Activated CD4-positive, alpha-beta T cell treated with anti-CD3 and anti-CD28 coated beads for 1 hour (primary cell): ENCODE measurements at places on chromosomes 3 and 15.
A peak's percentile ranks its signal among the peaks of the same experiment; 100 is the strongest.

DNA sequence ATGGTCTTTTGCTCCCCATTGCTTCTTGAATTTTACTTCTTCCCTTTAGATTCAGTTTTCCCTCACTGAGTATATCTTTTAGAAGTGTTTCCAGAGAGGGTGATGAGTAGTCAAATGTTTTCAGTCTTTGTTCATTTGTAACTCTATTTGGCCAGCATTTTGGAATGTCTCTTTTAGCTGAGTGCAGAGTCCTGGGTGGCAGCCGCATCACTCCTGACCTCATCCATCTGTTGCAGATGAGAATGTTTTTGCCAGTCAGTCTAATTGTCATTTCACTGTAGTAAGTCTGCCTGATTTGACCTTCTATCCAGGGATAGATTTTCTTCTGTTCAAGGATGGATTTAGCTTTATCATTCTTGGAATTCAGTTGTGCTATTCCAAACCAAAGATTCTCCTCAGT, 7.3 kb downstream of the SRPRB start:
- no peak for DNase-seq

GRCh38 chr3:112557976-112558375, 3.8 kb downstream of the ATG3 start:
- no peak for DNase-seq

GRCh38 chr3:122794779-122795673, at the start of gene SLC49A4:
SLC49A4 (plus strand) TSS chr3:122795069; CDS start chr3:122795193, 124 bp downstream.
- DNase-seq = peak; percentile 45

DNA sequence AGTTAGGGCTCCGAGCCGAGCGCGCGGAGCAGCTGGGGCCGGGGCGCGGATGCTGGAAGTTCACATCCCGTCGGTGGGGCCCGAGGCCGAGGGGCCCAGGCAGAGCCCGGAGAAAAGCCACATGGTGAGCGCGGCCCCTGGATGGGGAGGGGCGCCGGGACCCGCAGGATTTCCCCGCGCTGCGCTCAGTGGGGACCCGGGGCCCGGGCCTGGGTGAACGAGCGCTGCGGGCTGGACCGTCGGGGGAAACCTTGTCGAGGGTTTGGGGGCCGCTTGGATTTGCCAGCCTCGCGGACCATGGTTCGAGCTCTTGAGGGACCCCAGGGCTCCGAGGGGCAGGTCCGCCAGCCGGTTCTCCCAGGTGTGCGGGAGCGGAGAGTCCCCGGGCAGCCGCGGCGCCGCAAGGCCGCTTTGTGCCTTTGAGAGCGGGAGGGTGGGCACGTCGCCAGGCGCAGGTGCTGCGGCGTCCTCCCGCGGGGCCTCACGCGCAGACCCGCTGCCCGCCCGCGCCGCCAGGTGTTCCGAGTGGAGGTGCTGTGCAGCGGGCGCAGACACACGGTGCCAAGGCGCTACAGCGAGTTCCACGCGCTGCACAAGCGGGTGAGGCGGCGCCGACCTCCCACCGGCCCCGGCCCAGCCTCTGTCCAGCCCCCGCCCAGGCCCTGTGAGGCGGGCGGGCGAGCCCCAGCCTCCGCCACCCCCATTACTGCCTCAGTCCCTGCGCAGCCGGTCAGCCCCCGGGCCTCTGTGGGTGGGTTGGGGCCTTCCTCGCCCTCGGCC, at the start of gene SNX22:
TSS of gene SNX22 (plus strand) at position 5 of the 780 bp plus-strand sequence. CDS start at position 50, 45 bp downstream.
- no peak for DNase-seq

GRCh38 chr15:100779331-100780207, 100.1 kb upstream of the ALDH1A3 start:
- no peak for DNase-seq

DNA sequence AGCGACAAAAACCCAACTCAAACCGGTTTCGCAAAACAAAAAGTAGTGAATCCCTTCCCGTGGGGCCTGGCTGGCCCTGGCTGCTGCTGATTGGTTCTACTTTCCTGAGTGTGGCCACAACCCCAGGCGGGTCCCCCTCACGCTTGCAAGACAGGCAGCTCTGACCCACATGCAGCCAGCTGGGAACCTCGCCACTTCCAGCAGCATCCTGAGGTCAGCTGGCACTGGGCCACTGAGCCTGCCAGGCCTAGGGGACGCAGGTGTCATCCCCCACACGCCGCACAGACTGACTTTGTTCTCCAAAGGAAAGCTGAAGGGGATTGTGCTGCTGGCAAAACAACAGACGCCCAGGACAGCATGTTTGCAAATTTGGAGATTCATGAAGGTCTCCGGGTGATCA, 111.1 kb downstream of the TPRA1 start:
- DNase-seq = no peak

- DNase-seq = no peak
These were observed 257.9 kb downstream of the UACA start for GRCh38 chr15:70505411-70505919.

DNA sequence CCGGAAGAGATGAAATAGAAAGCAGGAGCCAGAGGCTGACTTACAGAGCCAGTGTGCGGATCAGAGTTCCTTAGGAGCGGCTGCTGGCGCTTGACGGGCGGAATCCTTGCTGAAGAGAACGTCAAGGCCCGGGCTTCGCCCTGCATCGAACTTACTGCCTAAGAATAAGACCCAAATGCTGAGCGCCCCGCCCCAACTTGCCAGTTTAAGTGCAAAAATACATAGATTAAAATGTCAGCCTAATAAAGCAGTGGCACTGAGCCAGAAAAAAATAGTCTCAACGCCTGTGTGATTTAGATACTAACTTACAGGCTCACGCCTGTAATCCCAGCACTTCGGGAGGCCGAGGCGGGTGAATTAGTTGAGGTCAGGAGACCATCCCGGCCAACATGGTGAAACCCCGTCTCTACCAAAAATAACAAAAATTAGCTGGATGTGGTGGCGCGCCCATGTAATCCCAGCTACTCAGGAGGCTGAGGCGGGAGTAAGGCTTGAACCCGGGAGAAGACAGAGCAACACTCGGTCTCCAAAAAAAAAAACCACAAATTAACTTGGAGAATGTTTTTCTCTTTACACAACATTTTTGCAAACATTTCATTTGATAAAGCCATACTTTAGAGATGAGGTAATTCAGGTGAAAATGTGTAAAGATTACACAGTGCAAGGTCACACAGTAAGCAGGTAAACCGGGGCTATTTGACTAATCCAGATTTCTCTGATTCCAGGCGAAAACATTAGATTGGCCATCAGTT, 1.2 kb upstream of the UBP1 start:
- DNase-seq = no peak

- no peak for DNase-seq
These were observed 515.3 kb downstream of the SOX2 start for GRCh38 chr3:182226995-182227394.

GRCh38 chr3:158742871-158743663, 10.8 kb upstream of the RARRES1 start:
- no peak for DNase-seq
